GM23248 (cell line): ENCODE measurements at places on chromosomes 7 and 10.

DNA sequence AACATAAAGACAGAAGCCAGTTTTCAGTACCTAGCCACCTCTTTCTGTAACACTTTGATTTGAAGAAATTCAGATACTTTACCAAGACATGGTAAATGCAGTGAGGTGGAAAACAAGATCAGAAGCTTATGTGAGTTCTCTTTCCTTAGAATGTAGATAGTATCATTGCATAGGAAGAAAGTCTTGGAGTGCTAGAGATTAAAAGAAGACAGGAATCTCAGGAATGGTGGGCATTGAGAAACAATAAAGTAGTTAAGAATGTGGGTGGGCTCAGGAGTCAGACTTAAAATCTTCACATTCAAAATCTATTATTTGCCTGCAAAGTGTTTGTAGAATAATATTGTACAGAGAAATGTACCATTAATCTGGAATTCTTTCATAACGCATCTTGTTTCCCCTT lies 58.9 kb downstream of the POLL start:
- peaks cover 8% of the 10 kb centered on the region; the same call in 1 of the 2 replicates for H3K36me3 ChIP-seq
- no peaks in the 10 kb centered on the region for H3K27me3 ChIP-seq
- no peaks in the 10 kb centered on the region for H3K4me1 ChIP-seq
- no peak overlapping the region for H3K27ac ChIP-seq

- H3K27ac ChIP-seq = no peak overlapping the region
- no peak for DNase-seq
- H3K4me3 ChIP-seq = no peak overlapping the region
- no peaks in the 10 kb centered on the region for H3K4me1 ChIP-seq
- H3K36me3 ChIP-seq = peaks cover 13% of the 10 kb centered on the region
These were observed 127.7 kb downstream of the ARHGAP22 start for GRCh38 chr10:48477141-48477540.

- H3K27ac ChIP-seq = no peak overlapping the region
- no peak for DNase-seq
- no peaks in the 10 kb centered on the region for H3K4me1 ChIP-seq
- no peaks in the 10 kb centered on the region for H3K36me3 ChIP-seq
- H3K27me3 ChIP-seq = peaks cover 19% of the 10 kb centered on the region
These were observed 61.9 kb upstream of the NKX6-2 start for GRCh38 chr10:132847856-132848255.

- H3K4me3 ChIP-seq = no peak overlapping the region
- no peaks in the 10 kb centered on the region for H3K36me3 ChIP-seq
- no peaks in the 10 kb centered on the region for H3K27me3 ChIP-seq
- no peak for DNase-seq
- H3K4me1 ChIP-seq = no peaks in the 10 kb centered on the region
These were observed 515.7 kb downstream of the TCERG1L start for GRCh38 chr10:130795819-130796218.

DNA sequence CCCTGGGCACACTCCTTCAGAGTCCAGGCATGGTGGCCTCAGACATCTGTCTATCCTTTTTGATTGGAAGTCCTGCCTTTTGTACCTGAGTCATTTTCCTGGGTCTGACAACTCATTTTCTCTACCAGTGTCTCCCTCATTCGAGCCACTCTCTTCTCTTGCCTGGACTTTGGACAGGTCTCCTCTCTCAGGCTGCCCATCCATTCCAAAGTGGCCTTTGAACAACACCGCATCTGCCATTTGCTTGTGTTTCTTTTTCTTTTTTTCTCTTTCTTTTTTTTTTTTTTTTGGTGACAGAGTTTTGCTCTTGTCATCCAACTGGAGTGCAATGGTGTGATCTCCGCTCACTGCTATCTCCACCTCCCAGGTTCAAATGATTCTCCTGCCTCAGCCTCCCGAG lies 142.1 kb upstream of the COBL start:
- no peak for DNase-seq
- H3K36me3 ChIP-seq = no peaks in the 10 kb centered on the region
- no peak overlapping the region for H3K4me3 ChIP-seq
- no peaks in the 10 kb centered on the region for H3K4me1 ChIP-seq

GRCh38 chr7:91557789-91558404 lies 293.7 kb downstream of the FZD1 start:
- H3K4me1 ChIP-seq = peaks cover 13% of the 10 kb centered on the region
- H3K36me3 ChIP-seq = no peaks in the 10 kb centered on the region
- H3K4me3 ChIP-seq = no peak overlapping the region

GRCh38 chr10:35574924-35575352 lies 30.2 kb upstream of the GJD4 start:
- H3K4me3 ChIP-seq = no peak overlapping the region
- peak overlapping the region; percentile 56 for H3K27ac ChIP-seq
- peak; percentile 86 for DNase-seq
- H3K36me3 ChIP-seq = peaks cover 14% of the 10 kb centered on the region
- no peaks in the 10 kb centered on the region for H3K27me3 ChIP-seq

DNA sequence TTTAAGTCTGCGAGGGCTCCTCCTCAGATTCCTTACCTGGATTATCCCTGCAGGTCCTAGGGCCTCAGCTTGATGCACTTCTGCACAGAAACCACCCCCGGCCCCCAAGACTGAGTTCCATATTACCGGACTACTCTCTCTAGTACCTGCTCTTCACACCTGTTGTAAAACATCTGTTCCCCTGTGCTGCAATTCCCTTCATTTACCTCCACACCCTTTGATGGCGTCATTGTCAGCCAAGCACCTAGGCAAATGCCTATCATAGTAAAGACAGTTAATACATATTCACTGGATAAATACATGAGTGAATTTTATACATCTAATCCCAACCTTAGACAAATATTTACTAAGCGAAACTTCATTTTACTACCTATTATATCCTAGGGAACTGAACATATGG lies 275.5 kb downstream of the PLXDC2 start:
- no peaks in the 10 kb centered on the region for H3K4me1 ChIP-seq
- DNase-seq = no peak
- H3K36me3 ChIP-seq = no peaks in the 10 kb centered on the region
- no peak overlapping the region for H3K4me3 ChIP-seq

- H3K4me3 ChIP-seq = no peak overlapping the region
- H3K4me1 ChIP-seq = no peaks in the 10 kb centered on the region
- H3K27me3 ChIP-seq = no peaks in the 10 kb centered on the region
- DNase-seq = no peak
- no peaks in the 10 kb centered on the region for H3K36me3 ChIP-seq
These were observed 73.5 kb upstream of the VIPR2 start for GRCh38 chr7:159218170-159218569.

DNA sequence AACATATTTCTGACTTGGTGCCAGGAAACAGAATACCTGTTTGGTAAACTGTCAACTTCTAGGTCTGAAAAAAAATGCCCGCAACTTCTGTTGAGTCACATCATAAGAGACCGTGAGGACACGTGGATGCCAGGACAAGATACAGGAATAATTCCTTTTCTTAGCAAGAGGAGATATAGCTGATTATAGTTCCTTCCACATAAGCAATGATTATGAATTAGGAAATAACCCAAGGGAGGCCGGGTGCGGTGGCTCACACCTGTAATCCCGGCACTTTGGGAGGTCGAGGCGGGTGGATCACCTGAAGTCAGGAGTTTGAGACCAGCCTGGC lies 75.2 kb downstream of the CDC123 start:
- H3K4me1 ChIP-seq = 0 out of 2 replicates have a peak, but pooled peaks cover 7% of the 10 kb centered on the region
- no peak overlapping the region for H3K27ac ChIP-seq
- H3K4me3 ChIP-seq = peak overlapping the region; percentile 29; the same call in 1 of the 2 replicates
- no peak for DNase-seq
- no peaks in the 10 kb centered on the region for H3K27me3 ChIP-seq

GRCh38 chr7:150897502-150898474 lies 45.5 kb downstream of the AOC1 start:
- no peaks in the 10 kb centered on the region for H3K36me3 ChIP-seq
- DNase-seq = no peak
- H3K27ac ChIP-seq = no peak overlapping the region
- no peak overlapping the region for H3K4me3 ChIP-seq

GRCh38 chr7:11587048-11587447 lies 244.9 kb downstream of the THSD7A start:
- DNase-seq = no peak
- no peaks in the 10 kb centered on the region for H3K4me1 ChIP-seq
- no peaks in the 10 kb centered on the region for H3K27me3 ChIP-seq
- H3K36me3 ChIP-seq = no peaks in the 10 kb centered on the region
- H3K27ac ChIP-seq = no peak overlapping the region

- H3K27ac ChIP-seq = no peak overlapping the region
- H3K4me3 ChIP-seq = no peak overlapping the region
- H3K36me3 ChIP-seq = no peaks in the 10 kb centered on the region
- DNase-seq = no peak
- 0 out of 2 replicates have a peak, but pooled peaks cover under 1% of the 10 kb centered on the region for H3K4me1 ChIP-seq
- H3K27me3 ChIP-seq = no peaks in the 10 kb centered on the region
These were observed 169.0 kb downstream of the AHR start for GRCh38 chr7:17467386-17467945.

- no peak for DNase-seq
- H3K27ac ChIP-seq = no peak overlapping the region
- H3K4me1 ChIP-seq = no peaks in the 10 kb centered on the region
These were observed 269.6 kb downstream of the MDFIC start for GRCh38 chr7:115191526-115191925.

DNA sequence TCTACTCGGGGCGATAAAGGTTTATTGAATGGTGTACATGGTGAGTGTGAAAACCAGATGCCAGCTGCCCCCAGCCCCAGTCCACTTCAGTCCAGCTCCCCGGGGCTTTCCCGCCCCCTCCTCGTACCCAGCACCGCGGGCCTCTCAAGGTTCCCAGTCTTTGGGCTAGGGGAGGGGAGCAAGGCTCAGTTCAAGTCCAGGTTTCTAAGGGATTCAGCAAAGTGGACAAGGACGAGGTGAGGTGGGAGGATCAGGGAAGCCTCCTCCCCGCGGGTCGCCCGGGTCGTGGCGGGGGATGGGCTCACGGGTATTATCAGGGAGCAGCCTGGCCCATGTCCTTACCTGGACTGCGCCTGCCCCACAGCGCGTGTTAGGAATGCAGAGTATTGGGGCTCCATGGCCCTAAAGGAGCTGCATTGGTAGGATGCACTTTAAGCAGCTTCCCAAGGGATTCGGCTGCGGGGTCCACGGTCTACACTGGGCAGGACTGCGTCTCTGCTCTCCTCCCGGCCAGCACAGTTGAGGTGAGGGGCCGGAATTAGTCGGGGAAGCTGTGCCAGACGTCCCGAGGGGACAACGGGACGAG lies 541 bp upstream of the PFKFB3 start:
- no peaks in the 10 kb centered on the region for H3K36me3 ChIP-seq
- peaks cover 17% of the 10 kb centered on the region for H3K4me1 ChIP-seq
- H3K27ac ChIP-seq = no peak overlapping the region
- no peak for DNase-seq
- H3K27me3 ChIP-seq = no peaks in the 10 kb centered on the region

DNA sequence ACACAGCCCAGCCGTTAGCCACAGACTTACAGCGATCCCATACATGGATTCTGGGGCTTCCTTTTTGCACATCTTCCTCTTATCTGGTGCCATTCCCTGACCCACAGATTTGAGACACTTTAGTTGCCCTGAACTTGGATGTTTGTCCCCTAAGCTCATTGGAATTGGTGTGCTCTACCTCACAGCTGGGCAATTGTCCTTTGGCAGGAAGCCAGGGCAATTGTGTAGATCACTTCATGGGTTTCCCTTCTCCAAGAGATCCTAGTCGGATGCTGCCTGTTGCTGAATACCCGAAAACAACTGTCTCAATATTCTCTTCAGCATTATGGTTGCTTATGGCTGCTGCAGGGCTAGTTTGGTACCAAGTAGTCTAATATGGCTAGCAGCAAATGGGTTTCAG lies 470.7 kb upstream of the MKI67 start:
- no peak overlapping the region for H3K4me3 ChIP-seq
- DNase-seq = no peak
- no peak overlapping the region for H3K27ac ChIP-seq

- peaks cover 28% of the 10 kb centered on the region for H3K4me1 ChIP-seq
- H3K27ac ChIP-seq = no peak overlapping the region
- no peaks in the 10 kb centered on the region; the same call in 1 of the 2 replicates for H3K27me3 ChIP-seq
- H3K4me3 ChIP-seq = no peak overlapping the region
- no peak for DNase-seq
These were observed 151.9 kb upstream of the ITGB1 start for GRCh38 chr10:33109788-33110469.

DNA sequence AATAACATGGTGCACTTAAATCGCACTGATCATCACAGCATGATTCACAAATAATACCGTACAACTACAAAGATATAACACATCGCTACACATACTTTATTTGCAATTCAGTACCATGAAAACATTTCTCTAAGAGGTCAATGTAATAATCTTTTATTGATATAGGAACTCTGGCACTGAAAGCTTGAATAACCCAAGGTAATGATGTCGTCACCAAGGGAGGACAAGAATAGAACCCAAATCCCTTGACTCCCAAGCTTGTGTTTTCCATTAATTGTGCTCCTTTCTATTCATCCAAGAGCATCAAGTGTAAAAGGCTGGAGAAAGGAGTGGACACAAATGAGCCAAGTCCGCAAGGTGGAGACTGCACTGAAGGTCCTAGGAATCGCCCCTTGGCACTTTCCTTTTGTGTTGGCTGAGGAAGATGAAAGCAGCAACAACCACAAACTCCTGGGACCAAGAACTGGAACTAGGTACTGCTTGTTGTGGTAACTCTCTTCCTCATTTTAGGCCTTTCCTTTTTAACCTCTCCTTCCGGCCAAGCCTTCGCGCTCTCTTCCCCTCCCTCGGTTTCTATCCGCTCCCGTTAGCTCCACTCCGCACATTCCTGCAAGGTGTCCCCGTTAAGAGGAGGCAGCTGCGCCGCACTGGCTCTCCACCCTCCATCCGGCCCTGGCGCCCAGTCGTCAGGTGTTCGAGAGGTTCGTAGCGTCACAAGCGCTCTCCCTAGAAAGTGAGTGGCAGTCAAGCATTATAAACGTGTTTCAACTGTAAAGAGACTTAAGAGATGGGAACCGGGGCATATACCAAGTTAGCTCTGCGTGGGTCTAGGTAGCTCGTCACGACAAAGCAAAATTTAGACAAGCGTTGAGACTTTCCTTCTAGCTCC lies 1.0 kb upstream of the CBLL1 start:
- no peak for DNase-seq
- no peaks in the 10 kb centered on the region for H3K27me3 ChIP-seq
- H3K4me1 ChIP-seq = peaks cover 37% of the 10 kb centered on the region
- H3K36me3 ChIP-seq = no peaks in the 10 kb centered on the region

- H3K4me3 ChIP-seq = no peak overlapping the region
- H3K4me1 ChIP-seq = peaks cover 19% of the 10 kb centered on the region
- H3K27me3 ChIP-seq = no peaks in the 10 kb centered on the region
- no peak for DNase-seq
- H3K36me3 ChIP-seq = no peaks in the 10 kb centered on the region
These were observed 72.0 kb upstream of the ANK3 start for GRCh38 chr10:60461688-60462087.

GRCh38 chr7:143243614-143244013 lies 19.6 kb upstream of the GSTK1 start:
- no peaks in the 10 kb centered on the region for H3K27me3 ChIP-seq
- peaks cover 26% of the 10 kb centered on the region; the same call in 1 of the 2 replicates for H3K4me1 ChIP-seq
- no peak overlapping the region for H3K27ac ChIP-seq
- DNase-seq = no peak
- no peak overlapping the region for H3K4me3 ChIP-seq

DNA sequence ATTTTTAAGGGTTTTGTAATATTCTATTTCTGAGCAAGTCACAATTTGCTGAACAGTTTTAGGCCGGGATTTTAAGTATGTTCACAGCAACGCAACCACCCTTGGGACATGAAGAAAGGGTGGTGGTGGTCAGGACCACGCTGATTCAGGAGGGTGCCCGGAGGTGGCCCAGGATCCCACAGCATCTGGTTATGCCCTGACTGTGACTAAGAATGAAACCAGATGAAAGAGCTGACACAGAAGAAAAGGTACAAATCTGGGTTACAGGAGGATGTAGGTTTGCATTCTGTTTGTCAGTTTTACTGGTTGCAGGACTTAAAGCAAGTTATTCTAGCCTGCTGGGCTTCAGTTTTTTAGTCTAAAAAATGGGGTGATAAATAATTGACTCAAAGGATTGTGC lies 279.7 kb downstream of the CCSER2 start:
- H3K36me3 ChIP-seq = no peaks in the 10 kb centered on the region
- no peaks in the 10 kb centered on the region for H3K27me3 ChIP-seq
- no peak for DNase-seq
